NCI-H526 (cell line): ENCODE measurements at places on chromosomes 13 and 19.

DNA sequence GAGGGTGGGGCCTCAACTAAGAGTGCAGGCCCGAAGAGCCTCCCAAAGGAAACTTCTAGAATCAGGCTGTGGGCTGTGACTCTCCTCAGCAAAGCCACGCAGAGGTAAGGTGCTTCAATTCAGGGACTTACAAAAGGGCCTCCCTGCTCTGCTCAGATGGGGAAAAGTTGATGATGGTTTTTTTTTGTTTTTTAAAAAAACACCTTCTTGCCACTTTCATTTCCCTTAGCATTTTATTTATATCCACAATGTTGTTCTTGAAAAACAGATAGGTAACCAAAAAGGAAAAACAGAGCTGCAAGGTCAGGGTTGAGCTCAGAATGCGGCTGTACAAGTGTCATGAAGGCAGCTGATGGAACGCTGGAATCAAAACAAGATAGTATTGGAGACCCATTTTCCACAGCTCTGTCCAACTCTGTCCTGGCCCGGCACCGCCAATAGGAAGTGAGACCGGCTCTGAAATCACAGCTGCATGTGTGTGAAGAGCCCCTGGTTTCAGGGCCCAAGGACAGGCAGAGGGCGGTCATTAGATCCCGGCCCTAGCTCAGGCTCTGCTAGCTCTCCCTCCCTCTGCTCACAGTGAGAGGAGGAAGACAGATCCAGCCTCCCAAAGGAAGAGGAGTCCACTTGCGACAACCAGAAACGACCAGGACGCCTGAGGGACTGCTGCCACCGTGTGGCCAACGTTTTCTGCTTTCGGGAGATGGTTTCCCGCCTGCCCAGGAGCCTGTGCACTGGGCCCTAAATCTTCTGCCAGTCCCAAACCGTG, 58.3 kb downstream of the KLF2 start:
- DNase-seq, result no peak

GRCh38 chr19:30924670-30925069, 424.6 kb downstream of the TSHZ3 start:
- DNase-seq, result no peak

- DNase-seq, result no peak
These were observed 46.9 kb downstream of the FNDC3A start for GRCh38 chr13:49022472-49023144.

DNA sequence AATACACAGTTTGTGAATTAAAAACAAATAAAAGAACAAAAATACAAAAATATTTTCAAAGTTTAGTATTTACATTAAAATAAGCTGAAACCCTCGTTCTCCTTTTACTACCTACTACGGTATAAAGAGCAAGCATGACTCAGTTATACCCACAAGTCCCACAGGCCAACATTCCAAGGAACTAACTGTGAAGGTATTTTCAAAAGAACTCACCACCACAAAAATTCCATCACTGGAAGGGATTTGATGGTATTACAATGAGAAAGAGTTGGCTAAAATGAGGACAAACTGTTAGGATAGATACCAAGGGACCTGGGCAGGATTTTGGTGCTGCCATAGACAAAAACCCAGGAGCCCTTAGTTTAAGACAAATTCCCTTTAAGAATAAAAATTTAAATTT, 122.7 kb downstream of the TBC1D4 start:
- no peak for DNase-seq

DNA sequence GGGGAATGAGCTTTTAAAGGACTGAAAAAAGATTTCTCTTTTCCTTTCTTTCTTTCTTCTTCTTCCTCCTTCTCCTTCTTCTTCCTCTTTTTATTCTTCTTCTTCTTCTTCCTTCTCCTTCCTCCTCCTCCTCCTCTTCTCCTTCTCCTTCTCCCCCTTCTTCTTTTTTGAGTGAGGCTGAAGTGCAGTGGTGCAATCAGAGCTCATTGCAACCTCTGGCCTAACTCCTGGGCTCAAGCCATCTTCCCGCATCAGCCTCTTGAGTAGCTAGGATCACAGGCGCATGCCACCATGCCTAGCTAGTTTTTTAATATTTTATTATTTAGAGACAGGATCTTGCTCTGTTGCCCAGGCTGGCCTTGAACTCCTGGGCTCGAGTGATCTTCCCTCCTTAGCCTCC, 120.9 kb upstream of the KL start:
- DNase-seq, result no peak
